IMR-90 (cell line): ENCODE measurements at places on chromosomes 11 and 22. TPM values are rescaled to one million over a fixed set of nuclear protein-coding genes. Genes with fewer than 3 reads are reported as not detected.

- DNase-seq = no peak
- no peak overlapping the region for H3K4me3 ChIP-seq
- H3K4me1 ChIP-seq = no peaks in the 10 kb centered on the region
- no peak overlapping the region for H3K27ac ChIP-seq
- no peaks in the 10 kb centered on the region for H3K36me3 ChIP-seq
- H3K27me3 ChIP-seq = no peaks in the 10 kb centered on the region
These were observed 35.8 kb downstream of the TNRC6B start for GRCh38 chr22:40213478-40213877.

GRCh38 chr11:31801298-31801702, 9.8 kb downstream of the PAX6 start:
- no peaks in the 10 kb centered on the region for H3K36me3 ChIP-seq
- H3K27ac ChIP-seq = no peak overlapping the region
- H3K4me1 ChIP-seq = peaks cover 3% of the 10 kb centered on the region; the same call in 1 of the 2 replicates
- DNase-seq = no peak
- peaks cover 94% of the 10 kb centered on the region for H3K27me3 ChIP-seq
- no peak overlapping the region for H3K4me3 ChIP-seq

DNA sequence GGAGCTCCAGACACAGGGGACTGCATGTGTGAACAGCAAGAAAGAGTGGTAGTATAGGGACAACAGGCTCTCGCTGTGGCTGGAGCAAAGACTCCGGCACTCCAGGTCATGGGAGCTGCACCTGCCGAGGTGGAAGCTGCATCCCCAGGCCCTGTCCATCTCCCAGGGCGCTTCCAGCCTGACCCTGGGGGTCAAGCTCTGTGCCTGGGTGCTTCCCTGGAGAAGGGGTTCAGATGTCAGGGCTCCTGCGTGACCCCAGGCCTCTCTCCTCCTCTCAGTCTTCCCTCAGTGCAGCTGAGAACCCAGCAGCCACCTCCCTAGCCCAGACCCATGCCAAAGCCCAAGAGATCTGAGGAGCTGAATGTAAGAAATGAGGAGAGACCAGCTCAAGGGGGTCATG, 3.4 kb downstream of the TMPRSS4 start:
- no peaks in the 10 kb centered on the region for H3K4me1 ChIP-seq
- H3K4me3 ChIP-seq = no peak overlapping the region
- DNase-seq = no peak
- no peak overlapping the region for H3K27ac ChIP-seq
- H3K36me3 ChIP-seq = no peaks in the 10 kb centered on the region

- H3K27ac ChIP-seq = no peak overlapping the region
- H3K4me1 ChIP-seq = peaks cover 2% of the 10 kb centered on the region
- peak overlapping the region; percentile 65 for H3K4me3 ChIP-seq
- H3K36me3 ChIP-seq = no peaks in the 10 kb centered on the region
These were observed 1.5 kb downstream of the CCDC90B start for GRCh38 chr11:83284501-83285150.

GRCh38 chr11:77346906-77347603, 45.6 kb upstream of the GDPD4 start:
- peaks cover 4% of the 10 kb centered on the region; the same call in 1 of the 2 replicates for H3K4me1 ChIP-seq
- H3K36me3 ChIP-seq = 0 out of 2 replicates have a peak, but pooled peaks cover 1% of the 10 kb centered on the region
- H3K27ac ChIP-seq = no peak overlapping the region
- H3K4me3 ChIP-seq = no peak overlapping the region

DNA sequence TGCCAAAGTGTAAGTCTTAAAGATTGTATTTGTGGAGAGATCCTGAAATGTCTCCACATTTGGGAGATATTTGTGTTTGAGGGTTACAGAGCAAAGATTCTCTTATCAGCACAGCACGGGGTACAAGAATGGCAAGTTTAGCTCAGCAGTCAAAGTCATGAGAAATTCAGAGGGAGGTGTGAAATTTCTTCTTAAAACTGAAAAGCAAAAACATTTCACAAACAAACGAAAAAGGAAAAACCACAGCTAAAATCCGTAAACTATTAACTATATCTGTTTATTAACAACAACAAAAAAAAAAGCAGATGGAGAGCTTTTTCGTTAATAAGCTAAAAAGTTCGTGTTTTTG, 40.9 kb upstream of the ETS1 start:
- H3K4me3 ChIP-seq = no peak overlapping the region
- no peak for DNase-seq
- H3K4me1 ChIP-seq = no peaks in the 10 kb centered on the region

- no peaks in the 10 kb centered on the region for H3K27me3 ChIP-seq
- H3K36me3 ChIP-seq = no peaks in the 10 kb centered on the region
- DNase-seq = peak; percentile 19
- no peaks in the 10 kb centered on the region; the same call in 1 of the 2 replicates for H3K4me1 ChIP-seq
- no peak overlapping the region for H3K27ac ChIP-seq
These were observed 319.5 kb downstream of the TENM4 start for GRCh38 chr11:79121351-79121750.

Gene ARHGAP8
- total RNA-seq = 0.18 and 0.28 TPM in 2 replicates
